Frontal cortex (tissue), 4 donors: ENCODE measurements at places on chromosomes 4 and X. TPM values are rescaled to one million over a fixed set of nuclear protein-coding genes. Genes with fewer than 3 reads are reported as not detected.

Gene MAGEA2
- total RNA-seq, result not detected

Gene MTCP1
- total RNA-seq, result 10.2 TPM

DNA sequence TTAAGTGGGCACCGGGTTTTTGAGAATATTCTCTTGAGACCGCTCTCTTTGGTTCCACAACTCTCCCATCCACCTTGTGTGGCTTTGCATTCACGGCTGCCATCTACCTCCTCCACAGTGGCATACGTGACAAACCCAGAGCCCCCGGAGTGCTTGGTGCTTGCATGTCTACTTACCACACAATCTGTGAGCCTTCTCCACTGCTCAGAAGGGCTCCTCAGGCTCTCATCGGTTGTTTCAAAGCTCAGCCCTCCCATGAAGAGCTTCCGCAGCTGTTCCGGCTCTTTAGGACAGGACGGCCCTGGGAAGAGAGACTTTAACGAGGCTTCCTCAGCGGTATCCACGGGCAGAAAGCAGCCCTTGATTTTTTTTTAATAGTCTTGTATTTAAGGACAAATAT, 167.6 kb upstream of the ANK2 start:
- DNase-seq, result no peak

Gene SPATA18
- total RNA-seq, result 1.2 TPM

Gene DOK7
- total RNA-seq, result under 0.01 TPM

DNA sequence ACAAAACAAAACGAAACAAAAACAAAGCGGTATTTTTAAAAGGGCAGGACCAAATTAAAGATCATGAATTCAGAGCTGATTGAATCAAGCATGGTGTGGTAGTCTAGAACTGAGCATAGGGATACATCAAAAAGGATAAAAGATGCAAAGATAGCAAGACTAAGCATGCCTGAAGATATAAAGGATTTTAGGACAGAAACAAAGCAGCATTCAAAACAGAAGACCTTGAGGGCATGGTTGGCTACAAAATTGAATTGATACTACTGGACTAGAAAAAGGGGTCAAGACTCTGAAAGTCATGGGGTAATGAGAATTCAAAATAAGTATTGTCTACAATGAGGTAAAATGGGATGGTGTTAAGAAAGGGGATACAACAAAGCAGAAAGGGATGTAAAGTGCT, 41.6 kb downstream of the RAB33A start:
- no peak for DNase-seq

GRCh38 chr4:101441446-101441845, 94.1 kb upstream of the PPP3CA start:
- no peak for DNase-seq

Gene GAR1
- 3.7 TPM for total RNA-seq
